ENCODE measurements at places on chromosomes 13 and 19. TPM values are rescaled to one million over a fixed set of nuclear protein-coding genes. Genes with fewer than 3 reads are reported as not detected.

DNA sequence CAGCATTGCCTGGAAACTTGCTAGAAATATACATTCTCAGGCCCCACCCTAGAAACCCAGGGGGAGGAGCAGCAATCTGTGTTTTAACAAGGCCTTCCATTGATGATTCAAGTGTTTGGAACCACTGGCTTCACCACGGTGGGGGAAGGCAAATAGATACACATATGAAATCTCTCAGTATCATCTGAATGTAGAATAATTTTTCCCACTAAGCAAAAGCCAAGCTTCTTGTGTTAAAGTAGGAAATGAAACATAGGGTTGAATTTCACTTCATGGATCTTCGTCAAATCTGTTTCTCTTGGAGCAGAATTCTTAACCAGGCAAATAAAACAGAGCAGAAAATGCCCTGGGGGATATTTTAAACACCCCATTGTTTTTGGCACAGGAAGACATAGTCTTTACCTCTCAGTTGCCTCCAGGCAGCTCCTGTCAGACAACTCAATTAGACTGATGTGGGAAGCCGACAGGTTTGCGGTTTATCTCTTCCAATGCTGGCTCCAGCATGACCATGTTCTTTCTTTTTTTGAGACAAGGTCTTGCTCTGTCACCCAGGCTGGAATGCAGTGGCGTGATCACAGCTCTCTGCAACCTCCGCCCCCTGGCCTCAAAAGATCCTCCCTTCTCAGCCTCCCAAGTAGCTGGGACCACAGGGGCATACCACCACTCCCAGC lies 213.0 kb downstream of the FOXO1 start:
- DNase-seq = no peak

DNA sequence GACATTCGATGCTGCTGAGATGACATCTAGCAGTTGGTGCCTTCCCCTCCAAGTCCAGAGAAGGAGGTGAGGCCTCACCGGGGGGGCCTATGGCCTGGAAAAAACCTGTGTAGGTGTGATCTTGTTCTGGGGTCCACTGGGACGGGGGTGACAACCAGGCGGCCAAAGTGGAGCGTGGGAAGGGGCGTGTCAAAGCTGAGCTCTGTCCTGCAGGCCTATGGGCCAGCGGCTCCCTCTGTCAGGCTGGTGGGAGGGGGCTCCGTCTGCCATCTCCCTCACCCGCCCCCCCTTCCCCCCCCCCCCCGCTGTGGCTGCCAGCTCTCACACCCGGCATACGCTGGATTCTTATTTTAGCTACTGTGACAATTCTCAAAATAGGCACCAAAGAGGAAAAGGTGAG lies 56.7 kb upstream of the UQCRFS1 start:
- DNase-seq = no peak

Gene SHISA7
- not detected for total RNA-seq

DNA sequence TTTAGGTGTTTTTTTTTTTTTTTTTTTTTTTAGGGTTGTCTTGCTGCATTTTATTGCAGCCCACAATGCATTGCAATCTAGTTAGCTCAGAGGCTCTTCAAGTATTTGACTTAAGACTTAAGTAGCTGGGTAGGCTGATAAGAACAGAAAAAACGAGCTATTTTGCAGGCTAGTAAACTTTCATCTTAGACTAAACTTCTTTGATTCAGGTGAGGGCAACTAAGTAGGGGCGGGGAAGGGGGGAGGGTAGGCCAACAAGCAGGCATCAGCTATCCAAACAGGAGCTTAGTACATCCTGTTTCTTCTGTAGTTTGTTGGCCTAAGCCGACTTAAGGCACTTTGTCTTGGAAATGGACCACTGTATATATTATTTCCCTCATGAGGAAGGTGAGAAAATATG lies 4.9 kb upstream of the TDRD3 start:
- no peak for DNase-seq

GRCh38 chr13:30289533-30289932 lies 17.8 kb downstream of the KATNAL1 start:
- no peak for DNase-seq

DNA sequence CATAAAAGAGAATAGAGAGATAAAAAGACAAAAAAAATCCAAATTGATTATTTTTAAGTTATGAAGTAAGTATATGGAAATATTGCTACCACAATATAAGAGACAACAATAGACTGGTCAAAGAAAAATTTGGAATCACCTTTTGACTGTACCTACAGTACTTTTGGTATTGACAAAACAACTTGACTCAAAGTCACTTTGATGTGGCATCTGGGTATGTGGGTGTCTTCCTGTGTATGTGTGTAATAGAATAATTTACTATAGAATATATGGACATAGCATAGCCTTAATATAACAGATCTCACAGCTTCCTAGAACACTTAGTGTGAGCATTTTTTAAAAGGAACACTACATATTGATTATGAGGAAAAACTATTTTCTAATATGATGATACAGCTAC lies 1016.2 kb upstream of the PCDH20 start:
- no peak for DNase-seq

DNA sequence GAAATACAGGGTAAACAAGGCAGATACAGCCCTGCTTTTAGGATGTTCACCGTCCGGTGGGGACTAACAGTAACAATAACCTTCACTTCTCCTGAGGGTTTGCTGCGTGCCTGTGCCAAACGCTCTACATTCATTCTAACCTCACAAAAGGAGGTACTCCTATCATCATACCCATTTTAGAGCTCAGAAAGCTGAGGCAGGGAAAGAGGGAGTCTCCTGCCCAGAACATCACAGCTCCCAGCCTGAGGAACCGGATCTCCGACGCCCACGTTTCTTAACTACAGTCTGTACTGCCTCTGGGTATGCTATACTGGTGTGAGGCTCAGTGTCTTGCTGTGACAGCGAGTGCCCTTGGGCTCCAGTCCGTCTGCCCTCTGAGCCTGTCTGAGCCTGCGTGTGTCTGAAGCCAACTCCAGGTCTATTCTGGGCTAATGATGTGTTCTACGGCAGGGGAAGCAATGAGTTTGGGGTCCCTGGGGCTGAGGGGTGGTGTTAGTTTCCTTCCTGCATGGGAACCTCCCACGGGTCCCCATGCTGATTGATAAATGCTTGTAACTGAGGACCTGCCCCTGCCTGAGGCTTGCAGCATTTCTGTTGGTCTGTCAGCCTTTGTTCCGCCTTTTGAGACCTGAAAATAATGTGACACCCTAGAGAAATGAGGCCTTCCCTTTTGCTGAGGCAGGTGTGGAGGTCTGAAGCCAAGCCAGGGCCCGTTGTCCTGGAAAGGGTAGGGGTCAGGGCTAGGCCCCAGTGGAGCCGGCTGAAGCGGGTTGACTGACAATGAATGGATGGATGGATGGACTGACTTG lies 4.9 kb downstream of the LIPE start:
- DNase-seq = no peak

DNA sequence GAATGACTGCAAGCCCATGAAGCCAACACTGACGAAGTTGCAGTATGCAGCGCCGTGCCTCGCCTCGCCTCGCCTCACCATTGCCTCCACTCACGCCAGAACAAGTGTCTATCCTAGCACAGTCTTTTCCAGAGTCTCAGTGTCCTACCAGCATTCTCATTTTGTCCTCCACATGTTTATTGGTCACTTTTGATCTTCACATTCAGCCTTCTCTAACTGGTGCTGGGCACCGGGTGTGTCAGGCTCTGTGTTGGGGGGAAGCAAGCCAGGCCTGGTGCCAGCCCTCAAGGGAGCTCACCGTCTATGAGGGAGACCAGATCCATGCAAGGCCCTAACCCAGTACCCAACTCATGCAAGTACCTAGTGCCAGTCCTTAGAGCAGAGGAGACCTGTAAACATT lies 69.7 kb upstream of the GPR183 start:
- no peak for DNase-seq

DNA sequence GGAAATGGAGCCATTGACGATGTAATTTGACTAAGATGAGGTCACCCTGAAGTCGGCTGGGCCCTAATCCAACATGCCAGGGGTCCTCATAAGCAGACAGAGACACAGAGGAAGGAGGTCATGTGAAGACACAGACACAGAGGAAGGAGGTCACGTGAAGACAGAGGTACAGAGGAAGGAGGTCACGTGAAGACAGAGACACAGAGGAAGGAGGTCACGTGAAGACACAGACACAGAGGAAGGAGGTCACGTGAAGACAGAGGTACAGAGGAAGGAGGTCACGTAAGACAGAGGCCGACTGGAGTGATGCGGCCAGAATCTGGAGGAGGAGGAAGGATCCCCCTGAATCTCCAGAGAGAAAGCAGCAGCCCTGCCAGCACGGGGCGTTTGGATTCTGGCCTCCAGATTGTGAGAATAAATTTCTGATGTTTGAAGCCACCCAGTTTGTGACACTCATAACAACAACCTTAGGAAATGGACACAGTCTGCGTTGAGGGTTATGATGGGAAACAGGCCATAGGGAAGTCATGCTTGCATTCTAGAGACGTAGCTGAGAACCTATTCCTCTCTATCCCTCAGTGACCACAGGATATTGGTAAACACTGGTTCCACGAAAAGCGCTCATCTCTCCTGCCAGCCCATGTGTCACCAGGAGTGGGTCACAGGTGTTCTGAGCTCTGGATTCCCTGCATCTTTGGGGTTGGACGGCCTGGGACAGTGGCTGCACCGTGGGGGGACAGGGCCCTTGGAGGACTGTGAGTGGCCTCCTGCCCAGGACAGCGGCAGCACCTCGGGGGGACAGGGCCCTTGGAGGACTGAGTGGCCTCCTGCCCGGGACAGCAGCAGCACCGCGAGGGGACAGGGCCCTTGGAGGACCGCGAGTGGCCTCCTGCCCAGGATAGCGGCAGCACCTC lies 108.5 kb downstream of the SOX1 start:
- peak; percentile 45 for DNase-seq

Gene MIR17HG
- total RNA-seq = 1.6 TPM

DNA sequence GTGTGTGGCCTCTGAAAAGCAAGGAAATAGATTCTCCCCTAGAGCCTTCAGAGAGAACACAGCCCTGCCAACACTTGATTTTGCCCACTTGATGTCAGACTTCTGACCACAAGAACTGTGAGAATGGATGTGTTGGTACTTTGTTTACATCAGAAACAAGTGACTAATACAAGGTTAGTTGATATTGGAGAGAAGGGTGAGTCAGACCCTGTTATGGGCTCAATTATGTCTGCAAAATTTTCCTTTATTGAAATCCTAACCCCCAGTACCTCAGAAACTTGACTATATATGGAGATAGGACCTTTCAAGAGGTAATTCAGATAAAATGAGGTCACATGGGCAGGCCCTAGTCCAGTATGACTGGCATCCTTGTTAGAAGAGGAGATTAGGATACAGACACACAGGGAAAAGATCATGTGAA lies 226.7 kb downstream of the RFC3 start:
- DNase-seq = peak; percentile 92
